Ascending aorta (tissue), 2 donors: ENCODE measurements at places on chromosomes 13 and 19.

DNA sequence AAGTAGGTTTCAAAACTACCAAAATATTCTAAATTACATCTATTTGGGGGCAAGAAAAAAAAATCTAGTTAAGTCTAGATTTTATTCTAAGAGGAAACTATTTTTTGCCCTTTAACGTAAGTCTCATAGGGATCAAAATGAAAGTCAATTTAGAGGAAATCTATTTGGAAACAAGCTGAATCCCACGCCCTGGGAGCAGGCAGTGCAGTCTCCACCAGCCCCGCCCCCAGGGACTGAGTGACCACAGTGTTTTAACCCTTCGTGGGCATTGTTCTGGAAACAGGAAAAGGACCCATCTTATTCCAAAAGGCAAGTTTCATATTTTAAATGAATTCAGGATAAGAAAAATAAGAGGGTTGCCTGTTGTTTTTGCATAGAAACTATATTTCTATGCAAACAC, 209.7 kb downstream of the SPRY2 start:
- DNase-seq, result no peak

DNA sequence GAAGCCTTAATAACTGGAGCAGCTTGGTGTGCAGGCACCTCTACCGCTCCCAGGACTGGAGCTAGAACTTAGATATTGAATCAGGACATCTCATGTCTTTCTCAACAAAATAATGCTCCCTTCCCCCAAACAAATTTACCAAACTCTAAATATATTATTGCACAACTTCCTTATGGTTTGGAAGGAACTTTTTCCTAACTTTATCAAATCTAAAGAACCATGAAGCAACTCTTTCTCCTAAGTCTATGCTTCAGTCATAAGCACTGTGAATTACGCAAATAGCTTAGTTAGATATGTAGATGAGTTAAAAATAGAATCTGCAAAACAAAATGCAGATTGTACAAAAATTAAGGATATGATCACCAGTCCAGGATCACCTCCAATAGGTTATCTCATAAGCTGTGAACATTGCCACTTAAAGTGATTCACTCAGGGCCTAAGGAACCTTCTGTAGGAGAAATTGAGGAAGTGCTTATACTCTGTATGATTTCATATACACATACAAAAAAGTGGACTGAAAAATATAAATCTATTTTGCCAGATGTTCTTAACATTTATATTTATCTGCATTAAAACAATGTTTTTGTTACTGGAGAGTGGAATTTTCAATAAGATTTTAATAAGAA, 20.4 kb upstream of the MAB21L1 start:
- DNase-seq, result no peak

DNA sequence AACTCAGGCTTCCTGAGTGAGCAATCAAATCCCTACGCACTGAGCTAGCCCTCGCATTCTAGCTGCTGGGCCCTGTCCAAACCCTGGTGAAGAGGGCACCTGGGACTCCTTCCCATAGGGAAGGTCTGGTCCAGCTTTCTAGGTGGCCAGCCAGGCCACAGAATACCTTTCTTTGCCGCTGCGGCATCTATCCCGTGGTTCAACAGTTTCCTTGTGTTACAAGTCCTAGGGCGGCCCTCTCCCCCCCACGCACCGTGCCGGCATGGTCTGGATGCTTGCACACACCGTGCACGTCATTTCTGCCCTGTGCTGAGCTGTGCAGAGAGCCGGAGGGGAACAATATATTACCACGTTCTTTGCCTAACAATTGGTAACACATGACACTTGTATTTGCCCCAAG, 164.6 kb upstream of the TSHZ3 start:
- DNase-seq, result no peak

- DNase-seq, result no peak
Observed at GRCh38 chr13:109205315-109205714, 575.9 kb downstream of the MYO16 start.

DNA sequence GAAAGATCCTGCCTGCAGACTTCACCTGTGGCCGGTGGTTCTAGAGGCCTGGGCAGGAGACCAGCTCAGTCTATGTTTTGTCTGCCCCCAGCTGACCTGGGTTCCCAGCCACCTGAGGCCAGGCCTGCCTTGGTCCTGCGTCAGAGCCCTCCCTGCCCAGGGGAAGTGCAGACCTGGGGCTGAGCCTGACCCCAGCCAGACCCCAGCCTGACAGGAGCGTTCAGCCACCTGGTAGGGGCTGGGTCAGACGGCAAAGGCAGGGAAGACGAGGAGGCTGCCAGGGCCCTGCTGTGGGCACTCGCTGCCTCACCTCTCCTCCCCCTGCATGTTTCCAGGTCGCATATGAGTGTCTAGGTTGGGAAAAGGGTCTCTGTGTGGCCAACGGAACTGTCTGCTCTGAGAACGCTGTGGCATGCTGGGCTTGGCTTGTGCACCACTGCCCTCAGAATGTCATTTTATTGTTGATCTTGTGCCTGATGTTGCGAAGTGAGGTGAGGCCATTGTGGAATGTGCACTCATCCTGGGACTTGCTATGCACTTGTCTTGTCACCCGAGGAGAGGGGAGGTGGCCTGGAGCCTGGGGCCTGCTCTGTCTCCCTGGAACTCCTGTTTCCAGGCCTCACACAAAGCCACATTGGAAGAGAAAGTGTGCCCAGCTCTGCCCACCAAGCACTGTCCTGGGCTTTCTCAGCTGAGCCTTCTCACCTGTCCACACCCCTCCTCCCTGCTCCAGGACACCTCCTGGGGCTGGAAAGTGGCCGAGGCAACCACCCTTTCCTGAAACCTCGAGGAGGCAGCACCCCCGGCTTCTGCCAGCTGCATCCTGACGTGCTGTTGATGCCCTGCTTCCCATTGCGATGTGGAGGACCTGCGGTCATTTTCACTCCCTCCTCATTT, 15.2 kb upstream of the MCF2L start:
- no peak for DNase-seq

DNA sequence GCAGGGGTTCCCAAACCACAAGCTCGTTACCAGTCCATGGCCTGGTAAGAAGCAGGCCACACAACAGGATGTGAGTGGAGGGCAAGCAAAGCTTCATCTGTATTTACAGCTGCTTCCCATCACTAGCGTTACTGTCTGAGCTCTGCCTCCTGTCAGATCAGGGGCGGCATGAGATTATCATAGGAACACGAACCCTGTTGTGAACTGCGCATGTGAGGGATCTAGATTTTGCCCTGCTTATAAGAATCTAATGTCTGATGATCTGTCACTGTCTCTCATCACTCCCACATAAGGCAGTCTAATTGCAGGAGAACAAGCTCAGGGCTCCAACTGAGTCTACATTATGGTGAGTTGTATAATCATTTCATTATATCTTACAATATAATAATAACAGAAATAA, 677.4 kb upstream of the SLITRK6 start:
- DNase-seq, result no peak

DNA sequence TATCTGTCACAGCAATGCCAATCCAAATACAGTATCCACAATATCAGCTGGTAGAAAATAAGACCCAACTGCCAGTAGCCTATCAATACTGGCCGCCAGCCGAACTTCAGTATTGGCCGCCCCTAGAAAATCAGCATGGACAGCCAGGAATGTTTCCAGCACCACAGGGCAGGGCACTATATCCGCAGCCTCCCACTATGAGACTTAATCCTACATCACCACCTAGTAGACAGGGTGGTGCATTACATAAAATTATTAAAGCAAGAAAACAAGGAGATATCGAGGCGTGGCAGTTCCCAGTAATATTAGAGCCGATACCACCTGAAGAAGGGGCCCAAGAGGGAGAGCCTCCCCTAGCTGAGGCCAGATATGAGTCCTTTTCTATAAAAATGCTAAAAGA, 111.3 kb downstream of the ZNF486 start:
- DNase-seq, result no peak

DNA sequence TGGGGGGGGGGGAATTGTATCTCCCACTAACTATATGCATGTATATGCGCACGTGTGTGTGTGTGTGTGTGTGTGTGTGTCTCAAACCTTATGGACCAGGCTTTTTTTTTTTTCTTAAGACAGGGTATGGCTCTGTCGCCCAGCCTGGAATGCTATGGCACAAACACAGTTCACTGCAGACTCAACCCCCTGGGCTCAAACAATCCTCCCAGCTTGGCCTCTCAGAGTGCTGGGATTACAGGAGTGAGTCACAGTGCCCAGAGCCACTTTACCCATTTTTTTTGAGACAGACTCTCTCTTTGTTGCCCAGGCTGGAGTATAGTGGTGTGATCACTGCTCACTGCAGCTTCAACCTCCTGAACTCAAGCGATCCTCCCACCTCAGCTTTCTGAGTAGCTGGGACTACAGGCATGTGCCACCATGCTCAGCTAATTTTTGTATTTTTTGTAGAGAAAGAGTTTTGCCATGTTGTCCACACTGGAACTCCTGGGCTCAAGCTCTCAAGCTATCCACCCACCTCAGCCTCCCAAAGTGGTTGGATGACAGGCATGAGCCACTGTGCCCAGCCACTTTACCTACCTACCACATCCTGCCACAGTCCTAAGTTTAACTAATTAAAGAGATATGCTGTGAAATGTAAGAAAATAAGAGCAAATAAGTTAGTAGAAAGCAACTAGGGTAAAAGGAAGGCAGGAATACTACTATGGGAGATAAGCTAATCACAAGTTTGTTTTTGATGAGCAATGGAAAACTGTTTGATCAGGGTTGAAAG, 2.4 kb downstream of the ZMYM5 start:
- peak; percentile 67 for DNase-seq
